Activated CD4-positive, alpha-beta T cell treated with anti-CD3 and anti-CD28 coated beads for 1 hour (primary cell): ENCODE measurements at places on chromosomes 1 and 21.

DNA sequence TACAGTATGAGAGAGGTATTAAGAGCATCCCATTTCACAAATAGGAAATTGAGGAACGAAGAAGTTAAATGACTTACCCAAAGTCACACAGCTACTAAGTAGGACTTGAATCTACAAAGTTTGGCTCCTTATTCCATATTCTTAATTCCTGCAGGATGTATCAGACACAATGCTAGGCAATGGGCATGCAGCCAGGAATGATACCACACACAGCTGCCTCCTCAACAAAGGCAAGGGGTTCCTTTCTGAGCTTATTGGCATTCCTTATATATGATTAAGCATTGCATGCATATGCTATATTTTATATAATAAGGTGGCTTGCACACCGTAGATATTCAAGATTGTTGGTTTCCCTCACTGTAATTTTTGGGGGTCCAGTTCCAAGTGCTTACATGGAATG, 34.2 kb upstream of the JUN start:
- no peak for DNase-seq

DNA sequence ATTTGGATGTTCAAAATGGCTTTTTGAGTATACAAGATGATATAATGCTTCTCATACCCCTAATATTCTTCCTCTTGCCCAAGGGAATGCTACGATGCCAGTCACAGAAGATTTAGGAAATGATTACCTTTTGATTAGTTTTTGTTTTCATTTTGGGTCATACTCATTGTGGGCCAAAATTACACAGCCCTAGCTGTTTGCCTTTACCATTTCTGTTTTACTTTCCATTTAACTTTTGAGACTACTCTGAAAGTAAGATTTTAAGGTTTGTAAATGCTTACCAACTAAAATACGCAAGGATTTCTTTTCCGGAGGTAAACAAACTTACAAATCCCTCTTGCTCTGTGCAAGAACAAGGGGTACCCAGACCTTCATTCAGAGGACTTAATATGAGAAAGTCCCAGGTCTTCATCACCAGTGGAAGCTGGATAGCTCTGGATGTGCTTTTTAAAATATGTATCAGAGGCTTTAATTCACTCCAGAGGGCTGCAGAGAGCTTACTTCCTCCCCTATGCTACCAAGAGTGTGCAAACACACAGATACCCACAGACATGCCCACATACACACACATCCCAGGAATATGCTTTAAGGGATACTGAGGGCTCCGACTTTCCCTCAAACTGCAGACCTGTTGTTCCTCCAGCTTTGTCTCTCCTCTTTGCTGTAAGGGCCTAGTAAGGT, 631.4 kb downstream of the SMYD3 start:
- no peak for DNase-seq

GRCh38 chr1:67559222-67559700, 125.7 kb upstream of the GADD45A start:
- DNase-seq, result no peak

GRCh38 chr1:44261962-44262361, 48.7 kb downstream of the DMAP1 start:
- DNase-seq, result no peak

DNA sequence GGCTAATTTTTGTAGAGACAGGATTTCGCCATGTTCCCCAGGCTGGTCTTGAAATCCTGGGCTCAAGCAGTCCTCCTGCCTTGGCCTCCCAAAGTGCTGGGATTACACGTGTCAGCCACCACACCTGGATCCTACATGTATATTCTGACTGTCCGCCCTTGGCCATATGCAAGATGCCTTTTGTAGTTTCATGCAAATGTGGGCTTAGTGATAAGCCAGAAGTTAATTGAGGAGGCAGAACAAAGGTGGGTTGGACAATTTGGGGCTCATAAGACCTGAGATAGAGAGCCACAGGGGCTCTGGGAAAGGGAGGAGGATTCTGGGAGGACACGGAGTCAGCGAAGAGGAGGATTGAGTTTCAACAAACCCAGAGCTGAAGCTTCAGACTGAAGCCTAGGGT, 24.9 kb downstream of the ALPL start:
- DNase-seq, result no peak

DNA sequence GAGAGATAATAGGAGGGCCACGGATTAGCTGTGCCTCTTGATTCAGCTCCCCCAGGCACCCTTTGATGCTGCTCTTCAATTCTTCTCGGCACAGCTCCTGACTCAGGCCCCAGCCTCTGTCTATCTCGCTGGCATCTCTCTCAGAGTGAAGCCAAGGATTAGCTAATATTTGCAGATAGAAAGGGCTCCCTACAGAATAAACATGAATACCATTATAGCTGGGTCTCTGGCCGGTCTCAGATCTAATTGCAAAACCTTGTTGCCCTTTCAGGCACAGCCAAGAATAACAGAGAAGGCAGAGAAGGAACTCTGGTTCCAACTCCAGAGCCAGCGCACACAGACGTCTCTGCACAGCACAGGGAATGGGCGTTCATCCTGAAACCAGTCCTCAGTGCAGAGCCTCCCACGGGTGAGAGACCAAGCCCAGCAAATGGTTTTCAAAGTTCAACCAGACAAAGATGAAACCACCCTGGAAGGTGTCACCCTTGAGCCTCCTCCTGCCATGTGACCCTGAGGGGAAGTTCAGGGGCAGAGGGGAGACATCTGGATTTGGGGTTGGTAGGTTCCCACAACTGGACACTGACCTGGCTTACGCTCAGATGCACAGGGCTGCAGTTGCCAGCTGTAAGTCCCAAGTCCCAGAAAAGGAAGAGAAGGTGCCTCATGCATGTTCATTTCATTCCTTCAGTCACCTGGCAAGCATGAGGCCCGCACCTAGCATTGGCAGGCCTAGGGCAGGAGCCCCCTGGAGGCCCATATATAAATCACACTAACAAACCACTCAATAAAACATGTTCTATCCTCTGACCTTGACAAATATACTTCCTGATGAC, 394.0 kb downstream of the NPHP4 start:
- DNase-seq, result no peak

DNA sequence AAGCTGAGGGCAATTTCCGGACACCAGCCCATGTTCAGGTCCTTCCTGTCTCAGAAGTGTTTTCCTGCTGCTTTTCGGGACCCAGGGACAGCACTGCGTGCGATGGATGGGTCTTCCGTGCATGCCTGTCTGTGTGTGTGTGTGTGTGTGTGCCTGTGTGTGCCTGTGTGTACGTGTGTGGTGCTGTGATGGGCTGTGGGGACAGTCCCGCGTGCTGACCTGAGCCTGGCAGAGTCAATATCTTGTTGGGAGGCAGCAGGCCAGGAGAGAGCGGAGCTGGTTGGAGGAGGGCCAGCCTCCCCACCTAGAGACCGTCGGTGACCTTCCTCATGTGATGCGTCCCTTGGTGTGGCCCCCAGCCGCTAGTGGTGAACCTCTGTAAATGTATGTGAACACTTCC, 13.7 kb downstream of the SKI start:
- no peak for DNase-seq

- DNase-seq, result no peak
Measured at GRCh38 chr1:212595787-212596714, 12.5 kb upstream of the ATF3 start.

GRCh38 chr1:208159555-208160258, 84.5 kb downstream of the PLXNA2 start:
- no peak for DNase-seq

GRCh38 chr1:91314643-91315042, 90.0 kb downstream of the HFM1 start:
- DNase-seq, result no peak

- no peak for DNase-seq
Measured at GRCh38 chr1:106780066-106780465, 276.4 kb upstream of the PRMT6 start.

DNA sequence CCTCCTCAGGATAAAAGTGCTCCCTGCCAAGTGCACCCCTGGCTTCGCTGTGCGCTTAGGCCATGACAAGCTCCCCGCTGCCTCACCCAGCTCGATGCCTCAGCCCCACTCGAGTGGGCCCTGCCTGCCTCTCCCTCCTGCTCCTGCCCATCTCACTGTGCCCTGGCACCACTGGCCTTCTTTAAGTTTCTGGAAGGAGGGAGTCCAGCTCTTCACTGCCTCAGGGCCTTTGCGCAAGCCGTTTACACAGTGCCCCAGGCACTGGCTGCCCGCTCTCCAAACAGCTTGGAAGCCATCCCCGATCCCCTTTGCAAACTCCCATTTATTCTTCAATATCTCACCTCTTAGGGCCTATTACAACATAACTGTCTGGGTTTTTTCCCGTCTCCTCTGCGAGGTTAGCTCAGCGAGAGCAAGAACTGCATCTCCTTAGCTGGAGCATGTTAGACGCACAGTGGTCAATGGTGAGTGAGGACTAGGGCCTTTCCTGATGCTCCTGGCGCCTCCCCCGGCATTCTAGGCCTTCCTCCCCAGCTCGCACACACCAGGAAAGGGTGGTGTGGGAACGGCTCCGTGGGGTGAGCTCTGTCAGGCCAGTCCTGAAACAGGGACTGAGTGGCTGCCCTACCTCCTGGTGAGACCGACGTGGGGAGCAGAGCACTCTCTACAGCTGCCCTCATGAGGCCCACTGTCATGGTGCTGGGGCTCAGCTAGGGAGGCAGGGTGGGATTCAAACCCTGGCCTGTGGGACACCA, 31.9 kb downstream of the PODN start:
- no peak for DNase-seq

- no peak for DNase-seq
Measured at GRCh38 chr1:181044449-181044966, 10.7 kb downstream of the MR1 start.

- DNase-seq, result no peak
Measured at GRCh38 chr21:44511219-44511937, 28.6 kb downstream of the KRTAP10-1 start.

DNA sequence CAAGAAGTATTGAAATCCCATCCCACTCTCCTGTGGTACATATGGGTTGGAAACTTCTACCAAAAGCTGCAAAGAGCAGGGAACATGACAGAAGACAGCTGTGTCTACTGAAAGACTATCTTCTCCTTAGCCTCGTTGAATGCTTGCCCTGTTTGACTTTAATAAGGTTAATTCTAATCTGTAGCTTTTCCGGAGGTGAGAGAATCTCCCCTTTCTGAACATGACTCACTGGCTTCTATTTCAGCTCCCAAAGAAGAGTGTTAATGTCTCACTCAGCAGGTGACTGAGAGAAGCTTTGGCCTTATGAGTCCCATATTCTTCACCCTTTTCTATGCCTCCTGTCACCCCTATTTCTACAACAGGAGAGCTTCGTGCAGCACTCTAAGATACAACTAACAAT, 88.3 kb downstream of the HHIPL2 start:
- no peak for DNase-seq

GRCh38 chr1:224783006-224783651, 146.3 kb upstream of the DNAH14 start:
- DNase-seq, result no peak

- DNase-seq, result no peak
Measured at GRCh38 chr1:16978567-16979474, 1.6 kb downstream of the MFAP2 start.
